ENCODE measurements at places on chromosomes 5 and 9.

GRCh38 chr9:120001536-120001935 is 578.4 kb downstream of the CDK5RAP2 start:
- DNase-seq: no peak

GRCh38 chr5:22852807-22853660 is at the start of gene CDH12:
CDH12 (minus strand) TSS chr5:22853344.
- DNase-seq: no peak

- DNase-seq: no peak
Observed at GRCh38 chr9:116285320-116285719, 131.7 kb downstream of the PAPPA start.

DNA sequence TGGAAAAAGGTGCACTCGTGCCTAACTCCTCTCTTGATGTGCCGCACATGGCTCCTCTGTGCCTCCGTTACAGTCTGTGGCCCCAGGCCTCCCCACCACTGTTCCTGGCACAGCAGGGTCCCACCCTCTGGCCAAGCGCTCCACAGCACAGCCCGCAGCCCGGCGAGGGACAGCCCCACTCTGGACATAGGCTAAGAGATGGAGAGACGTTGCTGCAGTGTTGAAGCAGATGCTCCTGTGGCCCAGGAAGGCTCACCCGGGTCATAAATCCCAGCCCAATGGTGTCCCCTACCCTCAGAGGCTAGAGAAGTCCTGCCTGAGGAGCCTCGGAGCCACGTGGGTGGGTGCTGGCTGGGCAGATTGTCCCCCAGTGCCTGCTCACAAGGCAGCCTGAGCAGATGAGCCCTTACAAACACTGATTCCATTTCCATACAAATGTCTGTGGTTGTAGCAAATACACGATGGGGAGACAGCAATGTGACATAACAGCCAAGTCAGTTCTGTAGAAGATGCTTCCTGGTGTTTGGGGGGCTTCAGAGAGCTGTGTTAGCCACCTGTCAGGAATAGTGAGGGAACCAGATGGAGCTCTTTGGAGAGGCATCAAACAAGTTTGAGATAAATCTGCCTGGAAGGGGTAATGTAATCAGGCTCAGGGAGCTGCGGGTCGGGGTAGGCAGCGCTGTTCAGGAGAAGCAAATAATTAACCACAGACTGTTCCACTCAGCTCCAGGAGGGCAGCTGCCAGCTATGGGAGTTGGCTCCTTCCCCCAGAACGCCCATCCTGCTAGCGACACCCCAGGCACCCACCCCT is 41.7 kb downstream of the C5orf15 start:
- no peak for DNase-seq

- DNase-seq: no peak
Observed at GRCh38 chr5:134025786-134026185, 21.0 kb upstream of the VDAC1 start.

- no peak for DNase-seq
Observed at GRCh38 chr9:6925836-6926235, 168.1 kb downstream of the KDM4C start.

DNA sequence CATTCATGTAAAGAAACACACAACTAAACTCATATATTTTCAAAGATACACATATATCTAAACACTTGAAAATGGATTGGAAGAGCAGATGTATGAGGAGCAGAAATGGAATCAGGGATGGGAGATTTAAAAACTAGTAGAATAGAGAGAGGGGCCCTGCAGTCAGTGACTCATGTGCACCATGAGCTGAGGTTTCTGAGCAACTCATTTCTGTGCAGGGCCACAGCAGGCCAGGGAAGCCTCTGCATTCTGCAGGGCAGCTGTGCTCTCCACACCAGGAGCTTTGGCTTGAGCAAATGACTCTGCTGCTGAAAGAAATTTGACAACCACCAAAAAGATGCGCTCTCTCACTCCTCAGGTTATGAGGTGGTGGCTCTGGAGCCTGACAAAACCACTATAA is 27.1 kb downstream of the LHX6 start:
- DNase-seq: no peak

DNA sequence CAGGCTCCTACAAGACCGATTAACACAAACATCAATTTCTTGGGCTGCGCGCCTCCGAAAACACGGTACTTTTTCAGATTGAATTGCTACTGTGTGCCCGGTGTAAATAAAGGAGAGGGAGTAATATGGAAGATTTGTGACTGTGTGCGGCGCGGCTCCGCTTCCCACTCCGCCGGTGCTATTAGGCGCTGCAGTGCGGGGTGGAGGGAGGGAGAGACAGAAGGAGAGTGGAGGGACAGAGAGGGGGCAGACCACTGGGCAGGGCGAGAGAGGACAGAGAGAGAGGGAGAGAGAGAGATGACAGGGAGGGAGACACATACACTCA is 24.7 kb upstream of the RNU6ATAC start:
- no peak for DNase-seq

GRCh38 chr9:136171009-136171800 is 33.7 kb downstream of the LHX3 start:
- DNase-seq: no peak

- no peak for DNase-seq
Observed at GRCh38 chr5:95861864-95862561, 39.5 kb upstream of the GLRX start.

GRCh38 chr5:10115669-10116068 is 134.0 kb downstream of the ATPSCKMT start:
- no peak for DNase-seq

DNA sequence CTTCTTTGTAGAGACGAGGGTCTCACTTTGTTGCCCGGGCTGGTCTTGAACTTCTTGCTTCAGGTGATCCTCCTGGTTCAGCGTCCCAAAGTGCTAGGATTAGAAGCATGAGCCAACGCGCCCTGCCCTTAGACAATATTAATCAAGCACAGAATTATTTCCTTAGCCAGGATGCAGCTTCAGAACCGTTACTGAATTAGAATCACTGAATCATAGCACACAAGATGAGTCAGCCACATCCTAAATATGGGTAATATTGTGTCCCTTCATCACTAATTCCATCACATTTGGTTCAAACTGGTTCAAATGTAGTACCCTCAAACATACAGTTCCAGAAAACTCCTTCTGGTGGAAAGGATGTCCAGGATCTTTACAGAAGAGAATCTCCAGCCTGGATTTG is 82.7 kb downstream of the BNC2 start:
- DNase-seq: no peak

- no peak for DNase-seq
Observed at GRCh38 chr5:9297134-9297533, 248.7 kb downstream of the SEMA5A start.

- no peak for DNase-seq
Observed at GRCh38 chr5:116509483-116510244, 65.0 kb downstream of the SEMA6A start.

DNA sequence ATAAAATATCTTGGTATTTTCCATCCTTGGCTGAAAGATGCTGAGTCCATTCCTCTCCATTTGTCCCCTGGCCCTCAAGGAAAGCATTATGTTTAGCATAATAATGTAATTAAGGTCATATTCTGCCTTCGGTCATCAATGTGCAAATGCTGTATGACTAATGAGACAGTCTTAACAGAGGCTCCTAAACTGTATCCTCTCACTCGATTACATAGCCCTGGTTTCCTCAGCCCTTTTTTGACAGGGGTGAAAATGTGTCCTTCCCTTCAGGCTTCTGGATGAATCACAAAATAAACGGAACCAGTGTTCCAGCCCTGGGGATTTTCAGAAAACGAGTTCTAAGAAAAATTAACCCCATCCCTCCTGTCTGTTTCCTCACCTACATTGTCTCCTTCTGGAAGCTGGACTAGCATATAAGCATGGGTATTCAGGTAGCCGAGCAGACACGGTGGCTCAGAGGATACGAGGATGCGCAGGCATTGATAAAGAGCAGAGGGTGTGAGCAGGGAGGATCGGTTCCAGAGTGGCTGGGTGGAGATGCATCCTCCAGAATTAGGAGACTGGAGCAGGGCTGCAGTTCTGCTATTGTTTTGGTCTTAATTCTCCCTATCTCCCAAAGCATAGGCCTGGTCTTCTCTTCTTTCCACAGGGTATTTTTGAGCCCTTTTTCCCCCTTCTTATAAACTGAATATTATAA is 742.9 kb downstream of the TLR4 start:
- DNase-seq: no peak

- no peak for DNase-seq
Observed at GRCh38 chr5:35640623-35641022, 23.0 kb downstream of the SPEF2 start.

DNA sequence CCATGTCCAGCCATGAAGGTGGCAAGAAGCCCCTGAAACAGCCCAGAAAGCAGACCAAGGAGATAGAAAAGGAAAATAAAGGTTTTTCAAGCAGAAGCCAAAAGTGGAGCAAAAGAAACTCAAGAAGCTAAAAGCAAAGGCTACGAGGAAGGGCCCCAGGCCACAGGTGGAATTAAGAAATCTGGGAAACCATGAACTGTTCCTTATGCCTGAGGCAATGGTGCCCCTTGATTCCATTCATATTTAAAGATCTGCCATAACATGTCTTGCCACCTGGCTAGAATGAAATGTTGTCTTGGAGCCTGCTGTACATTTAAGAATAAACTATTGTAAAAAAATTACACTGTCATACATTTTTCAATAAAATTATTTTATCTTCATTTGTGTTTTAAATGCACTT is 59.5 kb upstream of the TARS1 start:
- no peak for DNase-seq

GRCh38 chr9:121269642-121270254 is 1.8 kb downstream of the GSN start:
- no peak for DNase-seq

DNA sequence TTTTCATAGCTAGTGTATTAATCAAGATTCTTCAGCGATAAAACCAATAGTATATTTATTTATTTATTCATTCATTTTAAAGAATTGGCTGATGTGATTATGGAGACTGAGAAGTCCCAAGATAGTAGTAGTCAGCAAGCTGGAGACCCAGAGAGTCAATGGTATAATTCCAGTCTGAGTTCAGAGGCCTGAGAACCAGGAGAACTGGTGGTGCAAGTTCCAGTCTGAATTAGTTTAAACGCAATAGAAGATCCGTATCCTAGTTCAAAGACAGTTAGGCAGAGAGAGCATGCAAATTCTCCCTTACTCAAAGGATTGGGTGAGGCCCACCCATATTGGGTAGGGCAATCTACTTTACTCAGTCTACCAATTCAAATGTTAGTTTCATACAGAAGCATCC is 364.2 kb upstream of the RPS23 start:
- DNase-seq: no peak

GRCh38 chr9:93127395-93127911 is 6.6 kb downstream of the NINJ1 start:
- no peak for DNase-seq

DNA sequence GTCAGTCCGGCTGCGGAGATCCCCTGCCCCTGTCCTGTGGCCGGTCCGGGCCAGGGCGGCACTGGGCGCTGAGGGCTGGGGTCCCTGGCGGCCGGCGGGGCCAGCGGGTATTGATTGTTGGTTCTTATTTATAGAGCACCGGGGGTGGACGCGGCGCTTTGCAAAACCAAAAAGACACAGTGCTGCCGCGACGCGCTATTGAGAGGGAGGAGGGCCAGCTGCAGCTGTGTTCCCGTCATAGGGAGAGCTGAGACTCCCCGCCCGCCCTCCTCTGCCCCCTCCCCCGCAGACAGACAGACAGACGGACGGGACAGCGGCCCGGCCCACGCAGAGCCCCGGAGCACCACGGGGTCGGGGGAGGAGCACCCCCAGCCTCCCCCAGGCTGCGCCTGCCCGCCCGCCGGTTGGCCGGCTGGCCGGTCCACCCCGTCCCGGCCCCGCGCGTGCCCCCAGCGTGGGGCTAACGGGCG is 2.5 kb downstream of the LRRC26 start:
- no peak for DNase-seq

- no peak for DNase-seq
Observed at GRCh38 chr5:173625261-173625660, 8.8 kb upstream of the BOD1 start.

DNA sequence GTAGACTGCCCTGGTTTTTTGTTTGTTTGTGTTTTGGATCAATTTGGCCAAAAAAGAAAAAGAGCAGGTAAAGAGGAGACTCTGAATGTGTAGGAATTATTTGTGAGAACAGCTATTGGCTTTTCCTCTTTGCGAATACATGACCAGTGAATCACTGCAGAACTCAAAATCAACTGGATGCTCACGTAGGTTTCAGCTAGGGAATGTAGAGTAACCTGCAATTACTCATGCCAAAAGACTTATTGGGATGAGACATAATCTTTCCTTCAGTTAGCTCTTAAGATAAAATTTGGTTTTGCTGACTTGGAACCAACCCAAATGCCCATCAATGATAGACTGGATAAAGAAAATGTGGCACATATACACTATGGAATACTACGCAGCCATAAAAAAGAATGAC is 348.0 kb downstream of the NPR3 start:
- DNase-seq: no peak

DNA sequence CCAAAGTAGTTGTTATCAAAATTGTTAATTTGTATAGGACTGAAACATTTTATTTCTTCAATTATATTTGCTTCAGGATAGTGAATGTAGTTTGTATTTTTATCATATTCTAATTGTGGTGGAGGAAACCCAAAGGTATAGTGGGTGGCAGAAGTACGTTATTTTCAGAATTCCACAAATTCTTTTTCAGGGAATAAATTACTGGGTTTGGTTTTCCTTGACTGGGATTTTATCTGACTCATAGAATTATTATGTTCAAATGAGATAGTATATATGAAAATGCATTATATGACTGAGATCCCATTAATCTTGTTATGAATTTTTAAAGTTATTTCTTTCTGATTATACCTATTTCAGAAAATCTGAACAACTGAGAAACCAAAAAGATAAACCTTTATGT is 73.7 kb downstream of the VPS13A start:
- DNase-seq: no peak

GRCh38 chr5:124719113-124719967 is 27.1 kb downstream of the ZNF608 start:
- no peak for DNase-seq

DNA sequence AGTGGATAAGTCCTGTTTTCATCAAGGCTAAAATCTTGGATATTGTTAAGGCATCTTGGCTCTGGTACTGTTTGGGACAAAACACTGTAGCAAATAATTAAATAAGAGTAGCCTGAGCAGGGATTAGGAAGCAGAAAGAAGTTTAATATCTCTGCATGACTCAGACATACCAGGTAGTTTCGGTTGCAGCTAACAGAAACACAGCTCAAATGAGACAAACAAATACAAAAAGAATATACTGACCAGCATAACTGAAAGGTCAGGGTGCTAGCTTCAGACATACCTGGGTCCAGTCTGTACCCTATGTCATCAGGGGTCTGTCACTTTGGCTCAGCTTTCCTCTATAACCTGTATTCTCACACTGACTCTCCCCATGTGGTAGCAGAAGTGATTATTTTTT is 156.4 kb upstream of the MAP3K1 start:
- no peak for DNase-seq

DNA sequence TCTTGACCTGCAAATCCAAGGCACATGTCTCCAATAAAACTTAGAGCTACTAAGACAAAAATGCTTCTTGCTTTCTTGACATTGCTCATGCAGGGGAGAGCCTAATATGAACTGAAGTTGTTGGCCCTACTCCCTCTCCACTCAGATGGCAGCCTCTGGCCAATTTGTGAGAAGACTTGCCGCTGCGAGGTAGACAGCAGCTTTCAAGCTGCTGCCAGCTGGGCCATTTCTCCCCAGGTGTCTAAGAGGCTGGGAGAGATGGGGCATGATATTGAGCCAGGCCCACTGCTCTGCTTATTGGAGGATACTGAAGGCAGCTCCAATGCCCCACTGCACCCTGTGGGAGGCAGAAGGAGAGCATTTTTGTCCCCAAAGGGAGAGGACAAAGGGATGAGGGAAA is 380.5 kb downstream of the RASEF start:
- no peak for DNase-seq

GRCh38 chr5:151682240-151682639 is 4.5 kb downstream of the SPARC start:
- DNase-seq: no peak
